ENCODE measurements at places on chromosomes 5 and 9.

- DNase-seq, result no peak
These were observed 316.3 kb downstream of the FAM170A start for GRCh38 chr5:119945691-119946090.

DNA sequence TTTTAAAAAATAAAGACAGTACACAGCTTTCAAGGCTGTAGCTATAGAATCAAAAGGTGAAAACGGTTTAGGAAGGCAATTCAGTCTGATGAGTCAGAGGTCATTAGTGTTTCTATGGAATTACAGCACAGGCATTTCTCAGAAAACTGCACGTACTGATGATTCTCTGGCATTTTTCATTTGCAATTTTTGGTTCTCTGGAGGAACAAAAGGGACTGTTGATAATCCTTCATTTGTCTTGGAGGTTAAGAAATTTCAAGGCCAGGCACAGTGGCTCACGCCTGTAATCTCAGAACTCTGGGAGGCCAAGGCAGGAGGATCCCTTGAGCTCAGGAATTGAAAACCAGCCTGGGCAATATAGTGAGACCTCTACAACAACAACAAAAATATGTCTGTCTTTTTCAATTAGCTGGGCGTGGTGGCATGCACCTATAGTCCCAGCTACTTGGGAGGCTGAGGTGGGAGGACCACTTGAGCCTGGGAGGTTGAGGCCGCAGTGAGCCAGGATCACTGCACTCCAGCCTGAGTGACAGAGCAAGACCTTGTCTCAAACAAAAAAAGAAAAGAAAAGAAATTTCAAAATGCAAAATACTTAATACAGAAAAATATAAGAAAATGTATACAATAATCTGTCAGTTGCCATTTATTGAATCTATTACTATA lies 27.3 kb downstream of the NR6A1 start:
- no peak for DNase-seq

DNA sequence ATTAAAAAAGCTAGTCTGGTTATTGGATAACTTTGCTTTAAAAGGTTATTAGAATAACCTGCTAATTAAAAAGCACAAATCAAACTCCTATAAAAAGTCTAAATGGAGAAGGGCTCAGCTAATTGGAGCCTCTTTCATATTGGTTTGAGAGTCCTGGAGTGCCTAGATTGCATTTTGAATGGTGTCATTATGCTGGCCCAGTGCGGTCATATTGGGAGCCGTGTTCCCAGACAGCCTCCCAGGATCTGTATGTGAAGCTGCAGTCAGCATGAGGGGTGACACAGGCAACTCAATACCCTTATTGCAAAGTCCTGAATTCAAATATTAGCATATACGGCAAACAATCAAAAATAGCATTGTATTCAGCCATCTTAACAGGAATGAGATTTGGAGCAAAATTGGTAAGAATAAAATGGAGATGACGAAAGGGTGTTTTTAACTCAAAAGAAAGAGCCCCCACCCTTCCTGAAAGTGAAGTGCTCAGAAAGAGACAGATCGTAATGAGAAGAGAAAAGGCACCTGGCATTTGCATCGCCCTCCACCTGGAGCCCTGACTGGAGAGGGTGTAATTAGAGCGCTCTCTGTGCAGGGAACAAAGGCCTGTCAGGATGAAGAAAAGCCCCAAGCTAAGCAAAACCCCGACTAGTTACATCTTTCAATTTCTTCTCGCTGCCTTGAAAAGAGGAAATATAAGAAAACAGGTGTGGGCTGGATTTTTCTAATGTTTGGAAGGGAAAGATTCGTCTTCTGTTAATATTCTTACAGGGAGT lies 621.0 kb upstream of the ADAMTS16 start:
- DNase-seq, result no peak

DNA sequence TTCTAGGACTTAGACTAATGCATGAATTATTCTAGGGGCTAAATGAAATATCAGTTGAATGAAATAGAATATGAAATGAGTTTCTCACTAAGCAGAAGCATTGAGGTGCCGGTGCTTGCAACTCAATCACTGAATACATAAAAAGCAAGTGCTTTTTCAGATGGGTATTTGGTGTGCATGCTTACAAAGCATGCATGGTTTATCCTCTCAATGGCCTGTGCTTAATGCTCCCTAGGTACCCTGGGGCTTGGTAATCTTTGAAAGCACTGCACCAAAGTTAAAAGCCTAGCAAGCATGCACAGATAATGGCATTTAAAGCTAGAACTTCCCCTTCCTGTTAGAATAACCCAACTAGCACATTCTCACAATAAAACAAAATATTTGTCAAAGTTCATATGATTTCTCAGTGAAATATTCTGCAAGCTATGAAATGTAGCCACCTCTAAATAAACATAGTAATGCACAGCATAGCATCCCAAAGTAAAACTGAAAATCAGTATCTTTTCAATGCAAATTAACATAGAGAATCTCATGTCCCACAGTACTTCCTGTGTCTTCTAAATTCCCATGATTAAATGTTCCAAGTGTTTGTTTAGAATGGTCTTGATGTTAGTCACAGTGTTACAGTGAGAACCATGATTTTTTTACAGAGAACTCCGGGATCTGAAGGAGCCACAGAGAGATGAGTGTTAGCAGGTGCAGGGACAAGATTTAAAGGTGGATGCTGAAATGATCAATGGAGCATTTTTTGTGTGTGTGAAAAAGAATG lies 143.4 kb upstream of the CDH6 start:
- DNase-seq, result no peak

GRCh38 chr5:36442796-36443195 lies 141.1 kb upstream of the RANBP3L start:
- no peak for DNase-seq

Data from Kasumi-1 (cell line).